ENCODE measurements at places on chromosomes 1 and 21.

GRCh38 chr1:151336556-151336955 lies 9.3 kb upstream of the PI4KB start:
- DNase-seq, result no peak

GRCh38 chr21:41900401-41900800 lies 21.3 kb upstream of the PRDM15 start:
- no peak for DNase-seq

GRCh38 chr21:25334046-25334730 lies 273.1 kb downstream of the MRPL39 start:
- DNase-seq, result no peak

GRCh38 chr1:153626904-153627714 lies at the start of gene S100A13:
Gene S100A13, minus strand, starts transcription at chr1:153627505. Its CDS starts 1,033 bp downstream, at chr1:153626472.
- peak; percentile 70 for DNase-seq

DNA sequence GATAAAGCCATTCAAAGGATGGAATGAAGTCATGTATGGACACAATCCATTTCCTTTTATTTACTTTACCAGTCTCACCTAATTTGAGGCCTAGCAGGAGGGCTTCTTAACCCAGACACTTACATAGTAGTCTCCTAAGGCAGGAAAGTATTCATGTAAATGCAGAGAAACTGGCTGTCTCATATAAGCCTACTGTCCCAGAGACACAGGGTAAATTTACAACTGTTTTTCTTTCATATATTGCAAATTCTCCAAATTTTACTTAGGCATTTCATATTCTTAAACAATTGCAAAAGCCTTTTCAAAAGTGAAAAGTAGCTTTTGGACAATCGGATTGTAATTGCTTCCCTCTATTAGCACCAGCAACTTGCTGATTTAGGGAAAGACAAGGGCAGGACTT lies 29.9 kb downstream of the SPAG17 start:
- no peak for DNase-seq

DNA sequence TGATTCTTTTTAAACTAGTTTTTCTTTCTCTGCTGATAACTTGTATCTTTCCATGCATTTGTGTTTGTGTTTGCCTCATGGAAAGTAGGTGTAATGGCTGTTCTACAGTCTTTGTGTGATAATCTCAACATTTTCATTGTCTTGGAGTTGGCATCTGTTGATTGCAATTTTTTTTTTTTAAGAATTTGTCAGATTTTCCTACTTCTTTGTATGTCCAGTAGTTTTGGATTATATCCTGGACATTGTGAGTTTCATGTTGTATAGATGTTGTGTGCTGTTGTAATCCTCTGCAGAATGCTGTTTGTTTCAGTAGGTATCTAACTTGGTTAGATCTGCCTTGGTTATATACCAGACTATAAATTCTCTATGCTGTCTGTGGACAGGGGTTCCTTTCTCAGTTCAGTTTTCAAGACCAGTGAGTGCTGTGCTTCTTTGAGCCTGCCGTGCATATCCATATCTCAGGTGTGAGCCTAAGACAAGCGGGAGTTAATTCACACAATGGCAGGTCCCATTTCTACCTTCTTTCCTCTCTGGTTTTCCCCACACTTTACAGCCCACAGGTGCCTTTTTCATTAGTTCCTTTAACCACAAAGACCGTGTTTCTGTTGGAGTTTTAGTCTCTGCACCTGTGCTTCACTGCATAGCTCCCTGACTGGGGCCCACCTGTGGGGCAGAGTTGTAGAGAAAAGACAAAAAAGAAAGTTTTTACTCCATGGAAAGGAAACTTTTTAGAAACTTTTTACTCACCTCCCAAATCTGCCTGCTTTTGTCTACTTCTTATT lies 69.9 kb downstream of the ITSN1 start:
- no peak for DNase-seq

- DNase-seq, result no peak
These were observed 6.7 kb upstream of the EPHA8 start for GRCh38 chr1:22556391-22557104.

- no peak for DNase-seq
These were observed 29.2 kb upstream of the CNTN2 start for GRCh38 chr1:205013683-205014367.

DNA sequence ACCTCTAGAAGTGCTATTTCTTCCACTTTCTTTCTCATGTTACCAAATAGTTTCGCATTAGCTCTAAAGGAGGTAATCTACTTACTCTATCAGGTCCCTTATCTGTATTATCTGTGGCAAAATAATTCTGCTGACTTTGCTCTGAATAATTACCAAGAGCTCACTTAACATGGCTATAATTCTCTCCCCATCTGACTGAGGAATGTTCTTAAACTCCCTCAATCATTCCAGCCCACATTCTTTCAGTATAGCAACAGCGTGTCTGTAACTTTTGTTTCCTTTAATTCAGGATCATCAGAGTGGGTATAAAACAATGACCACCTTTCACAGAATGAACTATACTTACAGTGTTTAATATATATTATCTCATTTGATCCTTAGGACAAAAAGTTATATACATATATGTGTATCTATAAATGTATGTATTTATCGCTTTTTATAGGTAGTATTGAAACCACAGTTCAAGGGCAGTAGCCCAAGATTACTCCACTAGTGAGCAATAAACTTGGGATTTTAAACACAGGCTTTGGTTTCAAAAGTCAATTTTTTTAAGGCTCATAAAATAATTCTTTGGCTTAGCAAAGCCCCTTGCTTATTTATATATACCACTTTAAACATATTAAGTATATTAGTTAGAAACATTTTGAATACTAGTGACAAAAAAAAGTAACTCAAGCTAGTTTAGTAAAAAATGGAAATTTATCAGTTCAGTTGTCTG lies 36.1 kb upstream of the ST6GALNAC3 start:
- DNase-seq, result no peak

- DNase-seq, result no peak
These were observed 398.2 kb upstream of the RGS18 start for GRCh38 chr1:191760016-191760415.

- DNase-seq, result no peak
These were observed 6.4 kb downstream of the AXDND1 start for GRCh38 chr1:179372160-179372559.

- no peak for DNase-seq
These were observed 1538.3 kb downstream of the NCAM2 start for GRCh38 chr21:22536509-22536908.

GRCh38 chr1:151584278-151584677 lies 27.6 kb upstream of the SNX27 start:
- no peak for DNase-seq

GRCh38 chr1:3922201-3922725 lies 22.2 kb upstream of the C1orf174 start:
- DNase-seq, result no peak

DNA sequence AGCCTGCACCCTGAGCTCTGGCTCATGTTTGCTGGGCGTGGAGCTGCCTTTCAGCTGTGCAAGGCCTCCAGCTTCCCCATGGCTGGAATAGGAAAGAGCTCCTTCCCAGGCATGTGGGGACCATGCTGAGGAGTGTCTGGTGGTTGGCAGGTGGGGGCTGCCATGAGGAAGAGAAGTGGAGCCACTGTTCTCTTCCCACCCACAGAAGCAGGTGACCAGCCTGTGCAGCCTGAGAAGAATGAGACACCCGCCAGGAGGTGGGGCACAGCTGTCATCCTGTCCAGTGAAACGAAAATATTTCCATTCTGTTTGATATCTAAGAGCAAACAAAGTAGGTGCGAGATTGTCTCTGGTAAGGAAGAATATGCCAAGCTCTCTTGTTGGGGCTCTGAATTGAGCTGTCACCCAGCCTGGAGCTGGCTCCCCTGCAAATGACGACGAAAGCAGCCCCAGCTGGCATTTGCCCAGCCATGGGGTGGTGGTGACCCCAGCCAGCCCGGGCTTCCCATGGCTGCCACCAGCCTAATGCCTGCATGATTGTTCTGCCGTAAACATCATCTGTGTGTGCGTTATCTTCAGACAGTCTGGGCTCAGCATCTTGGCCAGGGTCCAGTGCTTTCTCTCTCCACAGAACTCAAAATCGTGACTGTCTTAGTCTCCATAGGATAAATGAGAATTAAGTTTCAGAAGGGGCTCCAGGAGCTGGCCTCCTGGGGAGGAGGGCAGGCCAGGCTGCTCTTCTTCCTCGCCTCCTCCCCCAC lies 429.8 kb upstream of the VAMP3 start:
- no peak for DNase-seq

DNA sequence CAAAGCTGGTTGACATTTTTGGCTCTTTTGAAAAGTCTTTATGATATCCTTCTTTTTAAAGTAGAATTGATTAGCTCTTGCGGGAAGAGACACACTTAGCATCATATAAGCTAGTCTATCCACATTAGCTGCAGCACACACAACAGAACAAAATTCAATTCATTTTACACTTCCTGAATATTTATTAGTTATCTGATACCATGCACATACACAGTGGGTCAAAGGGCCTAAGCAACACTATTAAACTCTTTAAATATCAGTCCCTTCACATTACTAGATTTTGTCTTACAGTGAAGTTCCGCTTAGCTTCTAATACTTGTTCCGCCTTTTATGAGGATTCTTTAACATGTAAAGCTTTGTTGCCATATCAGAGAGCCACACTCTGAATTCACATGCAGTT lies 169.5 kb downstream of the CRB1 start:
- no peak for DNase-seq

DNA sequence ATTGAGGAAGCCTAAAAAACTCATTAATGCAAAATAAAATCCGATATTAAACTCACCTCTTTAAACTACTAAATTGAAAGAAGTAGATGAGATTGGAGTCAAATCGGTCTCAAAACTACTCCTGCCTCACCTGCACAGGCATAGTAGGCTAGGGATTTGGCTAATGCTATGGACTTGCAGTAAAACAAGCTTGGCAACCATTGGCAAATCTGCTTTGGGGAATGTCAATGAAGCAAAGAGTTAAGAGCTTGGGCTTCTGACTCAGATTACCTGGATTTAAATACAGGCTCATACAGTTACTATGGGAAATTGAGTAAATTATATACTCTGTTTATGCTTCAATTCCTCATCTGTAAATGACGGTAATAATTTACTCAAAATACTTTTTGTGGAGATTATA lies 111.4 kb downstream of the TTLL7 start:
- no peak for DNase-seq

DNA sequence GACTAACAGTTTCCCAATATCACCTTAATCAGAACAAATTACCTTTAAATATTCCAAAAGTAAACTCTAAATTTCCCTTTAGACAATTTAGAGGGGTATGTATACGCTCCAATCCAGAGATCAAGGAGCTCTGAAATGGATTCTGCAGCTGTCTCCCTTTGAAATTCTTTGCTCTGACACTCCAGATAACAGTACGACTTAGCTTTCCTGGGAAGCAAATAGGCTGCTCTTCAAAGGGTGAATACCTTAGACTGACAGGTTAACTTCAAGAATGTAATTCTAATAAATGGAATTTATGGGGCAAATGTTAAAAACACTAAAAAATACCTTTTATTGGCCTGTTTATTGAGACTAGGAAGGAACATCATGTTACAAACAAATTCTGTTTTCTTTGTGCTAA lies 357.2 kb downstream of the USP25 start:
- no peak for DNase-seq

GRCh38 chr1:151011154-151011850 lies 3.1 kb downstream of the PRUNE1 start:
- DNase-seq, result no peak

DNA sequence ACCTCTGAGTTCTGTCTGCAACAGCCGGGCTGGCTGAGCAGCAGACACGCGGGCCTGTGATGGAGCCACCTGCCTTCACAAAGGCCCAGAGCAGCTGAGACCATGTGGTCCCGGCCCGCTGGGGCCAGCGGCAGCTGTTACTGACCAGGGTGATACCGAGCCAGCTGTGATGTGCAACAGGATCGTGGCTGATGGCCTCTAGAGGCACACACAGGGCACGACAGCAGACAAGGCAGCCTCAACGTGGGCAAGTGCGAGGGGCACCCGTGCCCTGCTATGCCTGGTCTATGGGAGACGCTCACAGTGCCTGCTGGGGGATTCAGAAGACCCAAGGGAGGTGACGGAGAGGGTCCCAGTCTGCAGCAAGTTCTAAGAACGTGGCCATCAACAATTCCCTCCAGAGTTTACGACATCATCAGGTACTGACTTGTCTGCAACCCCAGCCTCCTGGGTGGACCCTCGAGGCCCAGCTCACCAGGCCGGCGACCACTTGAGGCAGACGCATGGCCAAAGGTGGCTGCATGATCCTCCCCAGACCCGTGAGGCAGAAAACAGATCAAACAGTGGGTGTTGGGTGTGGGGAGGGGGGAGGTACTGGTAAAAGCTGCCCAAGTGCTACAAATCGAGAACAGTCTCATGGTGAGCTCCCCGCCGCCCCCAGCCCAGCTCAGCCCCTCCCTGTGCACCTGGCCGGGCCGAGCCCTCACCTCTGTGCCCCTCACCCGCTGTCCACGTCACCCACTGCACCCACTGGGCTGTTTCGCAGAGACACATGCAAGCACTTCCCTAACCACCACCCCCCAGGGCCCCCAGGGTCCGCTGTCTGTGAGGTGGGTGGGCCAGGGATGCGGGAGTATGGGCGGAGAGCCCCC lies 6.0 kb downstream of the POFUT2 start:
- no peak for DNase-seq

Data from AG04449 (cell line).